ENCODE measurements at places on chromosomes 12 and 14. TPM values are rescaled to one million over a fixed set of nuclear protein-coding genes. Genes with fewer than 3 reads are reported as not detected.
A peak's percentile ranks its signal among the peaks of the same experiment; 100 is the strongest.

Gene NID2
- total RNA-seq, result 0.19 TPM

Gene SIX6
- not detected for total RNA-seq

Gene EXOC3L4
- total RNA-seq, result not detected

Gene ENDOU
- total RNA-seq, result 0.44 TPM

DNA sequence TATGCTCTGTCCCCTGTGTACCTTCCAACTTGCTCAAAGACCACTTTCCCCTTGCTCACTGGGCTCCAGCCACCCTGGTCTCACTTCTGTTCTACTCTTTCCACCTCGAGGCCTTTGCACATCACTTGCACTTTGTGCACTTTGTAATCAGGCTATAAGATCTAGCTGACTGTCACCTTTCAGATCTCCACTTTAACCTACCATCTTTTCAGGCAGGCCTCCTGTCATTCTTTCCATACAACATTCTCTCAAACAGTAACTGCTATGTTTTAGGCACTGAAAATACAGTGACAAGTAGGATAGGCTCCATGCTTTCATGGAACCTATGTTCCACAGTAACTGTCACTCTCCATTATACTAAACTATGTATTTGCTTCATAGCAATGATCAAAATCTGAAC, 14.0 kb downstream of the CPM start:
- peak; percentile 6 for DNase-seq

DNA sequence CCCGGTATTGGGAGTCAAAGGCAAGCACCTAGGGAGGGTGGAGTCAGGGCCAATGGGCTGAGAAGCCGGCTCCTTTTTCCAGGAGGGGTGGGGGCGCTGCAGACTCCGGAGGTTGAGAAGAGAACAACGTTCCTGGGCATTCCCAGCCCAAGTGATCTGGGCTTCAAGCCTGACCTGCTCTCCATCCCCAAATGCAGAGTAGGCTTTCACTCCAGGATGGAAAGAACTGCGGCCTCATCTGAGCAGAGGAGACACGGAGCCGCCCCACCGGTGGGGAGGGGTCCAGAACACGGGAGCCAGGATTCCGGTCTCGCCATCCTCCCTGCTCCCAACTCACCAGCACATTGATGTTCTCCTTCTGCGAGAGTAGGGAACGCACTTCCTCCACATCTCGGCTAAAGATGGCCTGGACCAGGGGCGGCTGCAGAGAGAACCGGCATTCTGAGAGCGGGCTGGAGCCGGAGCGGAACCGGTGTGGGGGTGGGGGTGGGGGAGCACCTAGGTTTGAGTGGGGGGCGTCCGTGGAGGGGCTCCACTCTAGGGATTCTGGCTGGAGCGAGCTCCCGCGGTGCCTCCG, 605 bp downstream of the ANKRD52 start:
- DNase-seq, result no peak

DNA sequence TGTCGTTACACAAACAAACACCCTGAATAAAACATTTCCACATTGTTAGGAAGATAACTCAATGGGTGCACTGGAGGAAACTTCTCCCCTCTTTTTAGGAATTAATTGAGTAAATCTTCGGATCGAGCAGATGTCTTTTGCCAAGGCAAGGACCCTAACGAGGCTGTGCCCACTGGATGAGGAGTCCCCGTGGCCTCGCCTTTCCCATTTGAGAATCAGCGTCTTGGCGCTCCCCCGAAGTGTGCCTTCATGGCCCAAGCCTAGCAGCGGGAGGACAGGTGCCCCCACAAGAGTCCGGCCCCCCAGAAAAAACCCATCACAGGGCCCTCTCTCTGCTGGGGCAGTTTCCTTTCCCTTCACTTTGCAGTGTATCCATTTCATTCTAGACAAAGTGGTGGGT, 246.6 kb downstream of the BCL11B start:
- DNase-seq, result no peak

Measured in activated T-cell treated with anti-CD3 and anti-CD28 coated beads, Interleukin-2, amount 50 U/mL, for 72 hours (primary cell).